ENCODE measurements at places on chromosomes 13 and 19. TPM values are rescaled to one million over a fixed set of nuclear protein-coding genes. Genes with fewer than 3 reads are reported as not detected.

NPAS1 gene
- total RNA-seq = 2.9 TPM

ERICH6B gene
- total RNA-seq = not detected

MRI1 gene
- 15.9 TPM for total RNA-seq

VN1R4 gene
- total RNA-seq = not detected

ERICH4 gene
- not detected for total RNA-seq

CLEC4M gene
- total RNA-seq = not detected

ANGPTL8 gene
- total RNA-seq = not detected

ZNF443 gene
- 14.3 TPM for total RNA-seq

CEACAM1 gene
- not detected for total RNA-seq

ZNF100 gene
- total RNA-seq = 13.0 TPM

BRME1 gene
- total RNA-seq = 13.0 TPM

CEACAM16 gene
- not detected for total RNA-seq

MBD3L3 gene
- total RNA-seq = not detected

ZNF506 gene
- total RNA-seq = 57.1 TPM

POSTN gene
- total RNA-seq = 2.0 TPM

ZNF345 gene
- total RNA-seq = 24.9 TPM

MEIOSIN gene
- total RNA-seq = not detected
